ENCODE measurements at places on chromosomes 3 and 15.

GRCh38 chr15:59587085-59587826 is 24.3 kb upstream of the GCNT3 start:
- no peak for DNase-seq

DNA sequence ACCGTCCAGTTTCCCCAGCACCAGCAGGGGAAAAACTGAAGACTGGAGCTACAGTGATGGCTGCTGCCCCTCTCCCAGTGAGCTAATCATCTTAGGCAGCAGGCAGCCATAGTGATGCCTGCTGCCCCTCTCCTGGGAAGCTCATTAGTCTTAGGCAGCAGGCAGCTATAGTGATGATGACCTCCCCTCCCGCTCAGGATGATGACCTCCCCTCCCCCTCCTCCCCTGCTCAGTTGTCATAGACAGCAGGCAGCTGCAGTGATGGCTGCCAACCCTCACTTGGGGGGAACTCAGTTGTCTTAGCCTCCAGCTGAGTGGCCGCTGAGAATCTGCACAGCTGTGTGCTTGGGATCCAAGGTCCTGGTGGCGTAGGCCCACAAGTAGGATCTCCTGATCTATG is 80.9 kb upstream of the MANF start:
- no peak for DNase-seq

- no peak for DNase-seq
Observed at GRCh38 chr15:69039516-69040225, 25.2 kb downstream of the NOX5 start.

GRCh38 chr15:95252404-95252803 is 1021.0 kb downstream of the MCTP2 start:
- peak; percentile 29 for DNase-seq

DNA sequence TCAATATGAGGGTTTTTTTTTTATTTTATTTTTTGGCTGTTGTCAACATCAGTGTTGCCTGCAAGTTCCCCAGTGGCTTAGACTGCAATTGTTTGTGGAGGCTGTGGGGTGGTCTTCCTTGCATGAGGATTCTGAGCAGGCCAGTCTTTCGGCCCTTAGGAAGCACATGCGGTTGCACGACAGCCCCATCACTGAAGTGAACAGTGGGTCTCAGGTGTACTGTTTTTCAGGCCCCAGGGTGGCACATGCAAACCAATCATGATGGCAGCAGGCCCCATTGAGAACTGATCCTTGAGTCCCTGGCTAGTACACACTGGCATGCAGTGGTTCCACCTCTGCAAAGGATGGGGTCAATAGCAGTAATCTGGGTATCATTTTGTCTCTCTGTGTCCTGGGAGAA is 768.7 kb downstream of the EPHA3 start:
- no peak for DNase-seq

DNA sequence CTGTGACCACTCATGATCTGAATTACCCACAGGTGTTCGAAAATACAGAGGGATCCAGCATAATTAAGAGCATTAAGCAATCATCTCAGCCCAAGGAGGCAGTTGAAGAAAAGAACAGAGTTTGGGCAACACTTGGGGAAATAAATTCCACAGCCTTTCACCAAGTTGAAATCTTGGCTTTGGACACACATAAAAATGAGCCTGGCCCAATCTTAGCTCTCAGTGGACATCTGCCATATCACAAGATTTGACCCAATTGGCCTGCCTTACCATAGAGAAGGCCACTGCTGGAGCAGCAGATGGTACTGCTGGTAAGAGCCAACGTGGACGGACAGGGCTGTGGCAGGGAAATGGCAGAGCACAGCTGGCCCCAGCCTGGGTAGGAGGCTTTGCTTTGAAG is 13.0 kb downstream of the FOXP1 start:
- DNase-seq, result no peak

- no peak for DNase-seq
Observed at GRCh38 chr15:101053261-101053660, 134.1 kb downstream of the LRRK1 start.

- DNase-seq, result peak; percentile 8
Observed at GRCh38 chr15:75864213-75865059, 21.2 kb downstream of the UBE2Q2 start.

DNA sequence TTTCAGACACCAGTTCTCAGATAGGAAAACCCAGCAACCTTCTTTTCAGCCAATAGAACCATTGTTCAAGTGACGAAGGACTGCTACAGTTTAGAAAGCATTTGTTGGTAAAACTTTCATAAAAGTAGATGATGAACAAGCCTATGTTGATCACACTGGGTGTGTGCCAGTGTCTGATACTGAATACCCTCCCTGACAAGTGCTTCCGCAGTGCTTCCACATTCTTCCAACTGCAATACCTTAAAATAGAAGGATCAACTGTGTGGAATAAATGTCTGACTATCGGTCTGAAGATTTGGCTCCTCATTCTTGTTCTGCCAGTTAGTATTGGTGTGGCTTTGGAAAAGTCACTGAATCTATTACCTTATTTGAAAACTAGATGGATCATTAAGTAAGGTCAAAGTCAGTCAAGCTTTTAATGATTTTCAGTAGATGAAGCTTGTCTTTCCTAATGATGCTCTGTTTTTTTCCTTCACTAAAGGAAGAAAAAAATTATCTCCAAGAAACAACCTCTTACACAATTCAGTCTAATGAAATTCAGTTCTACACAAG is 479.4 kb upstream of the CBLB start:
- no peak for DNase-seq

DNA sequence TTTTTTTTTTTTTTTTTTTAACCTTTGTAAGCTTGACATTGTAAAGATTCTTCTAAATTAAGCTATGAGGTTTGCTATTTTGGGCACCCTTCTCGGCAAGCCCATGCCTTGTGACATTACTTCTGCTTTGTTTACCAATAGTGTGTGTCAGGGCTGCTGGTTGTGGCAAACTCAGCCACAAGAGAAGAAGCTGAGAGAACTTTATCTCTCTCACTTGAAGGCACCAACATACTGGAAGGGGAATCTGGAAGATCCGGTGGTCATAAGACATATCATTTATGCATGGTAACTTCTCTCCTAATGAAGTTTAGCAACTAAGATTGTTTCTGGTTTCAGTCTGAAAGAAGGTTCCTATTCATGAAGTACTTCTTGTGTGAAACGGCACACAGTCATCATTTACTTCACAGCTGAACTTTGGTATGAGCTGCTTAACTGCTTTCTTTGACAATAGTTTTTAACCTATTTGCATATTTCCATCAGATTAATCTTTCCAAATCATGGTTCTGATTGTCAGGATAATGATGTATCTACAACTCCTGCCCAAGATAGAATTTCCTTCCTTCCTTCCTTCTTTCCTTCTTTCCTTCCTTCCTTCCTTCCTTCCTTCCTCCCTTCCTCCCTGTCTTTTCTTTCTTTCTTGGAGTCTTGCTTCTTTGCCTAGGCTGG is 189.3 kb downstream of the NFKBIZ start:
- DNase-seq, result no peak

- no peak for DNase-seq
Observed at GRCh38 chr3:46830801-46831200, 32.4 kb downstream of the MYL3 start.

GRCh38 chr15:86935841-86936240 is 856.2 kb downstream of the AGBL1 start:
- no peak for DNase-seq

- DNase-seq, result no peak
Observed at GRCh38 chr3:42711491-42712343, 9.1 kb upstream of the HHATL start.

DNA sequence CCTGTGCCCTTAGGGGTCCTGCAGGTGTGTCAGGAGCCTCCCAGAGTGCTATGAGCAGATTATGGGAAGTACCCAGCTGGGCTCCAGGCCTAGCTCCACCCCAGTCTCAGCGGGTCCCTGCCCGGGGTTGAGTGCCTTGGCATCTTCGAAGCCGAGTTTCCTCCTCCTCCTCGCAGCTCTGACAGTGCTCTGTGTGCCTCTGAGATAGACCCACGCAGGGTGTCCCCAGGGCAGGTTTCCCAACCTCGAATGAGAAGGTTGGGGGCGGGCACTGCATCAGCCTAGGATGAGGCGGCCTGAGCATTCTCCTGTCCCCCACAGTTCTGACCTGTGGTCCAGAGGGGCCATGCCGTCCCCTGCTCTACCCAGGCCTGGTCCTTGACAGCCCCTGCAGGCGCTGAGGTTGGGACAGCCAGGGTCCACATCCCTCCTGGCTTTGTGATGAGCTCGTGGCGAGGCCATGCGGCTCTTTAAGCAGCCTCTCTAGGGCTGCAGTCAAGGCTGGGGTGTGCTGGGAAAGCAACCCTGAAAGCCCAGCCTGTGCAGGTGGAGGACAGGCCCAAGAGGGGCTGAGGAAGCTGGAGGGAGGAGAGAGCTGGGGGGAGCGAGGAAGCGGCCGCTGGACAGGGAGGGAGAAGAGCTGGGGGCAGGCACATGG is 20.2 kb upstream of the SKOR1 start:
- no peak for DNase-seq

- DNase-seq, result no peak
Observed at GRCh38 chr15:78321786-78322185, 18.4 kb upstream of the CRABP1 start.

- peak; percentile 64 for DNase-seq
Observed at GRCh38 chr3:28322464-28322863, 26.1 kb upstream of the ZCWPW2 start.

GRCh38 chr3:6179761-6180160 is 681.2 kb upstream of the GRM7 start:
- peak; percentile 11 for DNase-seq

DNA sequence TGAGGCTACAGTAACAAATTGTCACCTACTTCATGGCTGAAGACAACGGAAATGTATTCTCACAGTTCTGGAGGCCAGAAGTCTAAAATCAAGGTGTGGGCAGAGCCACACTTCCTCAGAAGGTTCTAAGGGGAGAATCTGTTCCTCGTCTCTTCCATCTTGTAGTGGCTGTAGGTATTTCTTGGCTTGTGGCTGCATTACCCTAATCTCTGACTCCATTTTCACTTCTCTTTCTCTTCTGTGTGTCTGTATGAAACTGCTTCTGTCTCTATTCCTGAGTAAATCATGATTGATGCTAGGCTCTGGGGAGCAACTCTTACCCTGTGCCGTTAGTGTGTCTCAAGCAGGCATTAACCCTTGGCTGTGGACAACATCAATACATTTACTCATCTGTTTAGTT is 164.7 kb downstream of the SQOR start:
- no peak for DNase-seq

GRCh38 chr15:41495736-41496599 is 2.3 kb downstream of the ITPKA start:
- DNase-seq, result no peak

GRCh38 chr3:172140499-172141391 is 101.4 kb downstream of the FNDC3B start:
- peak; percentile 99 for DNase-seq

DNA sequence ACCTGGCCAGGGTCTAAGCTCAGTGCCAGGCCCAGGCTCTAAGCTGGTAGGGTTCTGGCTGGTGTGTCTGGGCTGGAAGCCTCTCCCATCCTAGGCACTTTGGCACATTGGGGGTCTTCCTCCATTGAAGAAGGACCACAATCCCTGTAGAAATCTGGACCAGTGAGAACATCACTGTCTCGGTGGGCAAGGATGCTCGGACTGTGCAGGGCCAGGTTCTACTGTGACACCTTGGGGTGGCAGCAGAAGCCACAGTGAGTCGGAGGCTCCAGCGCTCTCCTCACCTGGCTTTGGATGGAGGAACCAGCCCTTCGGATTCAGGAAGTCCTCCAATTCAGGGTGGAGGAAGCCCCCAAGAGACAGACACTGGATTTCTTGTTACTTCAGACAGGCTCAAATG is 17.5 kb upstream of the HCN4 start:
- DNase-seq, result no peak

GRCh38 chr15:20643829-20644425 is 102.3 kb upstream of the GOLGA6L6 start:
- no peak for DNase-seq
